Activated B cell treated with CpG ODN at 0.5 μM for 24 hours (primary cell): ENCODE measurements at places on chromosomes 1 and 21.

DNA sequence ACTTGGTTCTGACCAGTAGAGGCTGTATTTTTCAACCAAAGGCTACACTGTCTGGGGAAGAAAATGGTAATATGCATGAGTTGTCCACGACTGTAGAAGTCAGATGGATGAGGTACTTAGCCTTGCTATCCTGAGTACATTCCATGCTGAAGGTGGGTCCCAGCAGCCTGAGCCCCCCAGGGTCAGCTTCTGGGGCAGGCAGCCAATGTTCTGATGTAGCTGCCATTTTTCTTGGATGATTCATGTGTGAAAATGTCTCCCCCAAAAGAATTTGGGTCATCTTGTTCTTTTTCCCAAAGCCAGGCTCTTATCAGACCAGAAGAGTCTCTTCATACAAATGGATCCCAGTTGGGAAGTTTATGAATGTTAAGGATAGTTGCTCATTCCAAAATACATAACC, 172.2 kb upstream of the UBE2U start:
- no peak for DNase-seq

GRCh38 chr1:157862114-157863070, 20.8 kb upstream of the CD5L start:
- DNase-seq = no peak

DNA sequence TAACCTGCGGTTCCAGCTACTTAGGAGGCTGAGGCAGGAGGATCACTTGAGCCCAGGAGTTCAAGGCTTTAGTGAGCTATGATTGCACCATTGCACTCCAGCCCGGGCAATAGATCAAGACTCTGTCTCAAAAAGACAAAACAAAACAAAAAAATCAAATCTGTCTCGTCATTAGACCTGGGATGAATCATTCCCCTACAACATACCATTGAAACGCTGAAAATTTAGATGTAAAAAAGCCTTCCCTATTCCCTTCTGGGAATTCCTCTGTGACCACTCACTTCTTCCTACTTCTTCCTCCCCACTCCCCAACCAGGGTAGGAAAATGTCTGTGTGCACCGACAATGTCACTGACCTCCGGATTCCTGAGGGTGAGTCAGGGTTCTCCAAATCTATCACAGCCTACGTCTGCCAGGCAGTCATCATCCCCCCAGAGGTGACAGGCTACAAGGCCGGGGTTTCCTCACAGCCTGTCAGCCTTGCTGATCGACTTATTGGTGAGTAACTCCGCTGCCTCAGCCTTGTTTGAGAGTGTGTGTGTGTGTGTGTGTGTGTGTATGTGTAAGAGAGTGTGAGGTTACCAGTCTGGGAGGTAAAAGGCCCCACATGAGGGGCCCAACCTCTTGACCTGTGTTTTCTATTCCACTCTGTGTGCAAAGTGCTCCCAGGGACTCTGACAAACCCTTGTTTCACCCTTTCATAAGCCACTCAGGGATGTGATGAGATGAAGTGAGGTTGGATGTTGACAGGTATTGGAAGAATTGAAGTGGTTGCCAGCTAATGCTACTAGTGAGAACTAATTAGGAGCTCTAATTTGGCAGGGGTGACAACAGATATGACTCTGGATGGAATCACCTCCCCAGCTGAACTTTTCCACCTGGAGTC, 16.3 kb upstream of the SARS1 start:
- no peak for DNase-seq

GRCh38 chr1:235051521-235051920, 77.1 kb downstream of the TOMM20 start:
- DNase-seq = no peak

- DNase-seq = no peak
Observed at GRCh38 chr1:174740249-174740968, 259.3 kb upstream of the CACYBP start.

GRCh38 chr21:21412096-21412495, 413.9 kb downstream of the NCAM2 start:
- no peak for DNase-seq

- DNase-seq = no peak
Observed at GRCh38 chr1:78096017-78096416, 50.3 kb downstream of the GIPC2 start.
